ENCODE measurements at places on chromosomes 1 and 21.

DNA sequence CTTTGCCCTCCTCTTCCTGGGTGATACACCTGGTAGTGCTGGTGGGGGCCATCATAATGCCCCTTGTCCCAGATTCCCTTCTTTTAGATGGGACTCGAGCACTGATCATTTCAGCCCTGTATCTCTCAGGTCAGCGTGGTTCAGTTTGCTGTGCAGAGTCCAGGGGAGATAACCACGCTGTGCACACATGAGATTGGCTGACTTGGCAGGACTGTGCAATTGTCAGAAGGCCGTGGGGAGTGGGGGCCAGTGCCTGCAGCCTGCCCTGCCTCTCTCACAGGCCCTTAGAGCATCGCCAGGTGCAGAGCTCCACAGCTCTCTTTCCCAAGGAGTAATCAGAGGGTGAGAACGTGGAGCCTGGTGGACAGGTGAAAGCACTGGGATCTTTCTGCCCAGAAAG is 15.2 kb downstream of the EPHX1 start:
- peak; percentile 41 for DNase-seq

GRCh38 chr1:235079443-235080296 is 49.0 kb downstream of the TOMM20 start:
- DNase-seq: peak; percentile 52

- no peak for DNase-seq
Observed at GRCh38 chr1:61397935-61398334, 315.6 kb downstream of the NFIA start.

DNA sequence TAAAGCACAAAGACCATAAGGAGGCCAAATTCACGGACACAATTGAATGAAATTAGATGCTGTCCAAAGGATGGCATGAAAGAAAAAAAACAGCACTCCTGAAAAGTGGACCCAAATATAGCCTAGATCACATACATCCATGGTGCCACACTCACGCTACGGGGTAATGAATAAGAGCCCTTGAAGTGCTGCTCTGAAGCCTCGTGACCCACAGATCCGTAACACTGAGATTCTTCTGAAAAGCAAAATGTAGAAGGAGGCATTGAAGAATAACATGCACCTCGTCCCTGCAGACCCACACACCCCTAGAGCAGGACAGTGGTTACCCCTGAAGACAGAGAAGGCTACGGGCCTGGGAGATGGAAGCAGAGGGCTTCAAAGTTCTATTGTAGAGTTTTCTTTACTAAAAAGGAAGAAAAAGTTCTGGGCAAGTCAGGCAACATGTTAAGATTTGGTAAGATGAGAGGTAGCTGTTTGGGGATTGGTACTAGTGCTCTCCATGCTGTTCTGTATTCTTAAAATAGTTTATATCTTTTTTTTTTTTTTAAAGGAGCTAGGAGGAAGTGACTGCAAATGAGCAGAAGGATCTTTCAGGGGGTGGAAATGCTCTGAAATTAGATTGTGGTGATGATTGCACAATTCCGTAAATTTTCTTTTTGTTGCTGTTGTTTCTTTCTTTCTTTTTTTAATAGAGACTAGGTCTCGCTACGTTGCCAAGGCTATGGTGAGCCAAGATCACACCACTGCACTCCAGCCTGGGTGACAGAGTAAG is 4.1 kb upstream of the ITGB2 start:
- DNase-seq: no peak

GRCh38 chr1:227841096-227841495 is 25.6 kb downstream of the PRSS38 start:
- no peak for DNase-seq

DNA sequence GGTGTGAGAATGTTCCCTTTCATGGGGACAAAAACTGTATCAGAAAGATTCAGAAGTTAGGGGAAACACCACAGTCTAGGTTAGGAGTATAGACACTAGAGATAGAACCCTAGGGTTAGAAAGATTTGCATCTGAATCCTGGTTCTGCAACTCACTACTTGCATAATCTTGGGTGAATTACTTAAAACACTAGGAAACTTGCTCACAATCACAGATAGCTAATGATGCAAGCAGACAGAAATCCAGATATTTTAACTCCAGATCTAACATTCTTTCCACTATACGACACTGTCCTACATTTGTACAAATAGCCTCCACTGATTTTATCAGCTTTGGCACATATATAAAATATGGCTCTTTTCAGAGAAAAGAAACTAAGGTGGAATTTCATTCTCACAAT is 30.8 kb upstream of the GLIS1 start:
- DNase-seq: no peak

GRCh38 chr1:178344513-178345091 is 152.2 kb downstream of the CLEC20A start:
- DNase-seq: peak; percentile 42

- DNase-seq: no peak
Observed at GRCh38 chr21:36109868-36110267, 25.0 kb upstream of the CBR3 start.

DNA sequence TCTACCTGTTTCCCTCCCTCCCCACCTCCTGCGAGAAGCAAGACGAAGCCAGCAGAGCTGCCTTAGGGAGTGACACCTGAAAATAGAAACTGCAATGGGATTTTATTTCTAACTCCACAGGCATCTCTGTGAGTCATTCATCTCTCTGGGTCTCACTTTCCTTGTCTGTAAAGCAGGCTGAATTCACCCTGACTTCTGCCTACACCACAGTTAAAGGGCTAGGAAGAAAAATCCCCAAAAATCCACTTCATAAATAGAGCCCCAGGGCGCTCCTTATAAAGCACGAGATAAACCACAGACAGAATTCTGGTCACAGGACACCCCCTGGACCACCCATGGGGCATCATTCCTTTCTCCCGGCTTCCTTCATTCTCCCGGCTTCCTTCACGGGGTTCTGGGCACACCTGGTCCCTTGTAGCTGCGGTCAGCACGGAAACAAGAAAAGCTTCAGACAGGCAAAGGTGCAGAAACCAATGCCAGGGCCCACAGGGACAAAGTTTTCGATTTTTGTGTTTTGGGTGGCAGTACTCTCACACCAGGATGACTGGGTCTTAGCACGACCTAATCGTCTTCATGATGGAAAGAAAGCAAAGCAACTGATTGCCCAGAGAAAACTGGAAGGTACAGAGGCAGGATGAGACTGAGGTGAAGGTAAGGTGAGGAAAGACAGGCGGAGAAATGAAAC is 2.8 kb upstream of the H6PD start:
- no peak for DNase-seq

DNA sequence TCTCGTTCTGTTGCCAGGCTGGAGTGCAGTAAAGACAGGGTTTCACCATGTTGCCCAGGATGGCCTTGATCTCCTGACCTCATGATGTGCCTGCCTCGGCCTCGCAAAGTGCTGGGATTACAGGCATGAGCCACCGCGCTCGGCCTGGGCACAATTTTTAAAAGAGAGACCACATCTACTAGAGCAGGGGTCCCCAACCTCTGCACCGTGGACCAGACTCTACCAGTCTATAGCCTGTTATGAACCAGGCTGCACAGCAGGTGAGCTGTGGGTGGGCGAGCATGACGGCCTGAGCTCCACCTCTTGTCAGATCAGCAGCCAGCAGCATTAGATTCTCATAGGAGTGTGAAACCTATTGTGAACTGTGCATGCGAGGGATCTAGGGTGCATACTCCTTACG is 20.8 kb downstream of the TNNT2 start:
- no peak for DNase-seq

DNA sequence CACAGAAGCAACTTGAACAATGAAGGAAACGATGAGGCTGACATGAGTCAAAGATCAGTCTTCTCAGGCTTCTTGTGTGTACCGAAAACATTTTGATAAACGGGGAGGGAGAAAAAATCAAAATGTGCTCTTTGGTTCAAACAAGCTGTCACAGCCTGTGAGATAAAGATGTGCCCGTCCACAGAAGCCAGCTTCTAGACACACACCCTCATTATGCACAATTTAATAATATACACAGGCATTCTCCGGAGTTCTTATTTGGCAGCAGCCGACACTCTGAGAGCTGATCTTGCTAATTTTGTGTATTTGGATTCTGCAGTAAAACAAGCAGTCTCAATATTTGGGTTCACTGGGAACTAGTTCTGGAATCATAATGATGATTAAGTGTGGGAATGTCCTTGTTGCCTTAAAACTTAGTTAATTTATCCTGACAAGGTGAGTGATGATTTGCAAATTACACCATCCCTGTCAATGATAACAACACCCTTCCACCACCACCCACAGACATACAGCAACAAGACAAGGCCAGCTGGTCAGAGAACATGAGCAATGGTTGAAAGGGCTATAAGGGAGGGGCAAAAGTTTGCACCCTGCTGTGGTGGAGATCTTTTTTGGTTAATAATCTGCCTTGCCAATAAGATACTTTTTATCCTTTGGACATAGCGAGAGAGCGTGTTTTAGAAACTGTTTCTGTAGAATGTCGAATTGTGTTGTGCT is 269.9 kb upstream of the KIAA0040 start:
- DNase-seq: no peak

DNA sequence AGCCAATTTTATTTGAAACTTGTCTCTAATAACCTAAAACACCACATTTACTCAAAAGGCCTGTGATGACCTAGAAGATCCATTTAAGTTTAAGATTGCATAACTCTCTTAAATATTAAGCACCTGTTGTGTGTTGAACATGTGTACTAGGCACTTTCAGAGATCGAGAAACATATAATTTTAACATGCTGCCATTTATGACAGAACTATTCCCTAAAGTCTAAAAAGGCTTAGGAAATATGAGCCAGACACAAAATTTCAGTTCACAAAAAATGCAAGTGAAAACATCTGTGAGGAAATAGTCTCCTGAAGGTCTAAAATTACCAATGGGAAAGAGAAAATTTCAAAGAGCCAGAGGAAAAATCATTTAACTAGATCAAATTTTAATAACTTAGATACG is 37.7 kb downstream of the CEP170 start:
- no peak for DNase-seq

DNA sequence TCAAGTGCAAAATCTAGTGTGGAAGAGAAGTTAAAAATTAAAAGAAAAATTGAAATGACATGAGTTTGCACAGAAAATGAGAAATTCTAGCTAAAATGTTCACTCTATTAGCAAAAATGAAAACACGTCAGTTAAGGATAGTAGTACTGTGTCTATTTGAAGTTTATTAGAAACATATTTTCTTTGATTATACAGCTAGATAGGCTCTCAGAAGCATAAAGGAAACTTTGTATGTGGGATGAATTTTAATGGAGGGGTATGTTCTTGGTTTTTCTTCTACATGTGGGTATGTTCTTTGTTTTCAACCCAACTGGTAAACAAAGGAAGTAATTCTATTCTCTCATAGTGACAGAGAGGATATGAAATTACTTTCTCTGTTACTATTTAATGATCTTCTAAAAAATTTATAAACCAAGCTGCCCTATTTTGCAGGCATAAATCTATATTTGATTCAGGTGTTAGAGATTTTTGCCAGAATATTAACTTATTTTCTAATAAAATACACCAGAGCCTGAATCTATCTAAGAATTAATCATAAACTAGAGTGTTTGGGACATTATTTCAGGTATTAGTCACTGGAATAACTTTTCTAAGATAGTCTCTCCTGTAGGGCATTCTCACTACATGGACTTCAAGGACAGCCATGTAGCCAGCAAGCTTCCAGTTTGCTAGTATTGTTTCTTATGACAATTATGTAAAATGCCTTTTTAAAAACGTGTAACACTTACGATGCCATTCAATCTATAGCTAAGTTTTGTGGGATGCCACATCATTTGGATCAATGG is 15.8 kb downstream of the GPSM2 start:
- no peak for DNase-seq

DNA sequence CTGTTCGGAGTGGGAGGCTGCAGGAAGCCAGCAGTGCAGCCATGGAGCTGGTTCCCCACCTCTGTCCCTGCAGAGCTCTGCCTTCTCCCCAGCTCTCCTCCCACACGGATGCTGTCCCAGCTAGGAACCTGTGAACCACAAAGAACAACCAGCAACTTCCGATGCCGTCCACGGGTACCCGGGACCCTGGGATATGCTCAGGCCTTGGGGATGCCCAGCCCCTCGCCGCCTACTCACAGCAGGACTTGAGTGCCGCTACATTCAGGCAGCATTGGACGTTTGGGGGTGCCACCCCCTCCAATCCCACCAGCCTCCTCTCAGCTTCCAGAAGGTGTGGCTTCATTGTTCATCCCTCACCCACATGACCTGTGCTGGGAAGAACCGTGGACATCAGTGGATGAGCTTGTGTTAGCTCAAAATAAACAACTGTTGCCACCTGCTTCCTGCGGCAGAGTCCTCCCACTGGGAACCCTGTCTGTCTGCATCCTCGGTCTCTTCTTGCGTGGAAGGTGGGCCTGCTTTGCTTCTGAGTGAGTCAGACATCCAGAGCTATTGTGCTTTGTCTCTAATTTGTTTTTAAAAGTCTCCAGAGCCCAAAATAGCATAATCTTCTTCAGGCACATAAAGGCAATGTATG is 20.1 kb upstream of the AJAP1 start:
- no peak for DNase-seq

DNA sequence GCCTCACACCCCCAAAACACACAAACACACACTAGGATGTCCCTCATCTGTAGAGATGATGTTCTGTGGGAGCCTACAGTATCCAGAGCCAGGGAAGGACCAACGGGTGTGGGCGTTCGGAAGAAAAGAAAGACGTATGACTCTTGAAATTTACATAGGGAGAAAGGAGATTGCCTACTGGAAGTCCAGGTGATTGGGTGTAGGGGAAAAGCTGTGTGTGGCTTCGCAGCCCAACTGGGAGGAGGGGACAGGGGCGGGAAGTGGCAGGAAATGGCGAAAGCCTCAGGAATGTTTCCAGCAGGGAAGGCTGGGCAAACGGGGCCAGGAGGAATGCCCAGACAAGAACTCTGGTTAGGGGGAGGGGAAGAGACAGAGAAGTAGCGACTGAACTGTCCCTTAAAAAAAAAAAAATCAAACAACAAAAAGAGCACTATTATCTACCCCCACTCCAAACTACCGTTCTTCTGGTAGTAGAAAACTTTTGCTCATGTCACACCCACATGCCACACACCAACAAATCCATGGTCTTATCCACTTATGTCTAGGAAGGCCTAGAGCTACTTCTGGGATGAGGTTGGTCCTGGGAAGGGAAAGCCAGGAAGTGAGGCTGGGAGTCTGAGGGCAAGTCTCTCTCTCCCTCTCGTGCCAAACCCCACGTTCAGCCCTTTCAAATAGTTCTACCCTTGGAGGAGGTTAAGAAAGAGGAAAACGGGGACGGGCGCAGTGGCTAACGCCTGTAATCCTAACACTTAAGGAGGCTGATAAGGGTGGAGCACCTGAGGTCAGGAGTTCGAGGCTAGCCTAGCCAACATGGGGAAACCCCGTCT is 1.8 kb upstream of the CKS1B start:
- peak; percentile 80 for DNase-seq

DNA sequence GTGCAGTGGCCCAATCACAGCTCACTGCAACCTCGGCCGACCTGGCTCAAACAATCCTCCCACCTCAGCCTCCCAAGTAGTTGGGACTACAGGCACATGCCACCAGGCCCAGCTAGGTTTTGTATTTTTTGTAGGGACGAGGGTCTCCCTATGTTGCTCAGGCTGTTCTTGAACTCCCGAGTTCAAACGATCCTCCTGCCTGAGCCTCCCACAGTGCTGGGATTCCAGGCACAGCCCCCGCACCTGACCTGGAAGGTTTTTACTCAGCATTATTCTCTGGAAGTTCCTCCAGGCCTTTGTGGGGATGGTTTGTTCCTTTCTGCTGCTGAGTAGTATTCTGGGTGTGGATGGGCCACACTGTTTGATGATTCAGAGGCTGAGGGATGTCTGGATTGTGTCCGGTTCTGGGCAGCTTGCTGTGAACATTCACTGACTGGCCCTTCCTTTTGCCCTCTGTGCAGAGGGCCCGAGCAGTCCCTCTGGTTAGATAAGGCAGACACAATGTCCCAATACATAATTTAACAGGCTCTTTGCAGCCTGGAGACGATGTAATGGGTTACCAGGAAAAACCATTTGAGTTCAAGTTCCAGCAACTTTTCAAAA is 6.0 kb upstream of the TRAPPC10 start:
- DNase-seq: no peak

GRCh38 chr1:23575226-23575810 is 16.0 kb upstream of the ID3 start:
- DNase-seq: no peak

All from H7 (cell line).